ENCODE measurements at places on chromosomes 1 and 21.

GRCh38 chr1:45198185-45198584 lies 8.2 kb downstream of the ZSWIM5 start:
- DNase-seq: no peak

GRCh38 chr1:226643611-226644540 lies 95.2 kb downstream of the ITPKB start:
- no peak for DNase-seq

DNA sequence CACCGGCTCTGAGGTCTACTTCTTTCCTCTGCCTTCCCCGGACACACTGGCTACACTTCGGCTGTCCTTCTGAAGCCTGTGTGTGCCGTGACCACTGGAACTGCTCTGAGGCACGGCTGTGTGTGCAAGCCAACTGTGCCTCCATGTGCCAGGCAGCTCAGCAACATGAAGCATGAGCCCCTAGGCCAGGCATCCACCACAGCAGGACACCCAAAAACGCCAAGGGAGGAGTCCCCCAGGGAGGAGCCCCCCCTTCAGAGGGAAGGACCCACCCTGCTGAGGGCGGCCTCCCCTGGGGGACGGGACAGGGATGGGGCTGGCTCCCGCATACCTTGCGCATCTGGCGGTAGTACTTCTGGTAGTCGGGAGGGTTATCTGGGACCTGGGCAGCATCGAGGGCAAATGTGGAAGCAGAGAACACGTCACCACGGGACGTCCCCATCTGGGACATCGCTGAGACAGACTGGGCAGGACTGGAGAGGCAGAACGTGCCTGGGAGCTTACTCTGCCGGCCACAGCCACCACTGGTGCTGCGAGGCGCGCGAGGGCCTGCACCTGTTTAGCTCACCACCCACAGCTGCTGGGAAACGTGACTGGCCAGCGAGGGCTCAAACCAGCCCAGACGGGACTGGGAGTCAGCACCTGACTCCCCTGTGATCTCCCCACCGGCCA lies 20.5 kb downstream of the LSS start:
- no peak for DNase-seq

- no peak for DNase-seq
These were observed 147.8 kb upstream of the DPT start for GRCh38 chr1:168876830-168877229.

GRCh38 chr1:157201767-157202166 lies 63.6 kb upstream of the ETV3 start:
- DNase-seq: no peak

DNA sequence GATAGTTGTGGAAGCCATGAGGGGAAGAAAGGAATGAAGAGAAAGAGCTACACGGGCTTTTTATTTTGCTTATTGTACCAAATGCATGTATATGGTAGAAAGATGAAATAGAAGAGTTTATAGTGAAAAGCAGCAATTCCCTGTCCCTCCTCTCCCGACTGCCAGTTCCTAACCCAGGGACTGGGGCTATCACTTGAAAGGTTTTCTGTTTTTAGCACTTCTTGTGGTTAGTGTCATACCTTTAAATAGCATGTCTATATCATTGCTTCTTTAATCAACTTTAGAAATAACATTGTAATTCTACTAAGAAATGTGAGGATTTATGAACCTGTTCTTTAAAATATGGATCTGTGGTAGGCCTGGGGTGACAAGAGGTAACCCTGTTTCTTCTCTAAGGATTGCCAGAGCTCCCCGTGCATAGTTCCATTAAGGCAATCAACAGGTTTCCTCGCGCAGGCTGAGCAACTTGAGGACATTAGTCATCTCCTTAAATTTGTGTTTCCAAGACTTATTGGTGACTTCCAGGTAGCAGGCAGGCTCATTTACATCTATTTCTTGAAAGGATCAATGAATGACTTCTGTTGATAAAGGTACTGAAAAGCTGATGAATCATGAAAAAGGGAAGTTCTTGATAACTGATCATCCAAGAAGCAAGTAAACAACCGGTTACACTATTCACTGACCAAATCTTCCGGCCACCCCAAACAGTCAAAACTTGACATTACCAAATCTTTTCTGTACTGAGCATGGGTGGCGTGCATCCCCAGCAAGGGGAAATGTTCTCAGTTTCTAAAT lies 37.8 kb upstream of the S1PR1 start:
- no peak for DNase-seq

DNA sequence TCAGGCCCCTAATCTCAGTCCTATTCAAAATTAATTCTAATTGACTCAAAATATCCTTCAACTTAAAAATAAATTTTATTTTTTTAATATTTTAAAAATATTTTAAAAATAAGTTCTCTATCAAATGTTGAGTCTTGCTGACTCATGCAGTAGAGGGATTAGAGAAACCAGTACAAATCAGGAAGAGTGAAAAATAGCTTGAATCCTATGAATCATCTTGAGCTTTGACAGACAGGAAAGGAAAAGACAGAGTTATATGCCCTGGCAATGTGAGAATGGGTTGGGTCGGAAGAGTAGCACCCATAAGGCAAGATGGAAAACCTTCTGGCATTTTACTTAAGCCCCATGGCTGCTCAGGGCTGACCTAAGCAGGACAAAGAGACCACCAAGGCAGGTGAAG lies 346.6 kb upstream of the RUNX1 start:
- no peak for DNase-seq

All from cortex of kidney (tissue), 1 donor.